ENCODE measurements at places on chromosomes 4 and X. TPM values are rescaled to one million over a fixed set of nuclear protein-coding genes. Genes with fewer than 3 reads are reported as not detected.

- DNase-seq, result no peak
Measured at GRCh38 chrX:134732152-134732551, 73.9 kb upstream of the PLAC1 start.

DNA sequence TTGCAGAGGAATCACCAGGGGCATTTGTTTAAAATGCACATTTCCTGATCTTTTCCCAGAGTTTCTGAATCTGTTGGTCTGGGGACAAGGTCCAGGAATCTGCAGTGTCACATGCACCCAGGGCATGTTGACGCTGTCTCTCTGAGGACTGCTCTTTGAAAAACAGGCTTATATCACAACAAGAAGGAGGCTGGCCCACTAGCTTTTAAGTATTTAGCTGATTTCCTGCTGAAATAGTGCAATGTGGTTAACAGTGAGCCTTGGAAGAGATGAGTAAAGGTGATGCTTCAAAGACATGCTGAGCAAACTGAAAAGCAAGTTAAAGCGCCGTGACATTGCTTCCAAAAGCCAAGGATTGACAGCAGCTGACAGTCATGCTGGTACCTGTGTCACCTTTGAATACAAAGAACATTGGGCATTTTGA lies 18.6 kb upstream of the SEPSECS start:
- DNase-seq, result peak; percentile 40

GRCh38 chr4:98345838-98346237 lies 84.7 kb downstream of the RAP1GDS1 start:
- DNase-seq, result no peak

- DNase-seq, result no peak
Measured at GRCh38 chrX:43881410-43882293, 598 bp downstream of the MAOB start.

DNA sequence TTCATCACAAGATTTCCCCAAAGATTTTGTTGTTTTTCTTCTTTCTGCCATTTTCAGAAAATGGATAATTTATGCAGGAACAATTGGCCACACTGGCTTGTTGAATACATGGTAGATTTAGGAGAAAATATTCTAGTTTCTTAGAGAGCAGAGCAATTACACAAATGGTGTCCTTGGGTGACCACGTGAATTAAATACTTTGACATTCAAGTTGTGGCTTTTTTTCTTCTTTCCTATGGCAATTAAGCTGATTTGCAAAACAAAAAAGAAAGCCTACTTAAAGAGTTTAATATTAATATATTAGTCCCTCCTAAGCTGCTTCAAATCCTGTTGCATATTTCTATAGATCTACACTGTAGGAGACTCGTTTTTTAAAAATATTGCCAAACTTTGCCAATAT lies 133.0 kb upstream of the HTR2C start:
- DNase-seq, result no peak

DNA sequence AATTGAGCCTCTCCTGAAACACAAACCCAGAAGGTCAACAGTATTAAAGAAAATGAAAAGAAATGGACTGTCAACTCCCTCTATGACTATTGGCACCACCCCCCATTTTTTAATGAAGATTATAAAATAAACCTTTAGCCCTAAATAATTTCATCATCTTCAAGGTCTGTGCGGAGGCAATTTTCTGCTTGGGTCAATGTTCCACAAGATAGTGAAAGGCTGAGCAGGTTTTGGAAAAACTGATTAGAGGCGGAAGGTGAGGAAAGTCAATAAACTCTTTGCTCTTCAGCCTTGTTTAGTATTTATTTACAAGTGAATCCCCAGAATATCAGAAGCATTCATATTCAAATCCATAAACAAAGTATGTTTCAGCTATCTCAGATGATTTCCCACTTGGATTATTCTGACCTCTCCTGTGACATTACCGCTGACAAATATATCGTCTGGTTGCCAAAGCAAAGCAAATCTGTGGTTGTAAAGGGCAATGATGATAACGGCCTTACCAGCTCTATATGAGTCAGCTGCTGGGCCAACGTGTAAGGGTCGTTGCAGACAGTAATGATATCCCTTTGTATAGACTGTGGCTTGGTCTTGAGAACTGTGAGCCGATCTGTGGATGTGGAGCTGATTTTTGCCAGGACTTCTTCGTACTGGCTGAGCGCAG lies 24.0 kb downstream of the RASGEF1B start:
- no peak for DNase-seq

- peak; percentile 48 for DNase-seq
Measured at GRCh38 chr4:83639849-83640493, 104.1 kb downstream of the GPAT3 start.

GRCh38 chr4:166091912-166092510 lies 219.0 kb downstream of the TLL1 start:
- no peak for DNase-seq

- DNase-seq, result peak; percentile 16
Measured at GRCh38 chr4:35925806-35926205, 318.5 kb downstream of the ARAP2 start.

- no peak for DNase-seq
Measured at GRCh38 chrX:150409486-150409885, 46.4 kb downstream of the MAMLD1 start.

DNA sequence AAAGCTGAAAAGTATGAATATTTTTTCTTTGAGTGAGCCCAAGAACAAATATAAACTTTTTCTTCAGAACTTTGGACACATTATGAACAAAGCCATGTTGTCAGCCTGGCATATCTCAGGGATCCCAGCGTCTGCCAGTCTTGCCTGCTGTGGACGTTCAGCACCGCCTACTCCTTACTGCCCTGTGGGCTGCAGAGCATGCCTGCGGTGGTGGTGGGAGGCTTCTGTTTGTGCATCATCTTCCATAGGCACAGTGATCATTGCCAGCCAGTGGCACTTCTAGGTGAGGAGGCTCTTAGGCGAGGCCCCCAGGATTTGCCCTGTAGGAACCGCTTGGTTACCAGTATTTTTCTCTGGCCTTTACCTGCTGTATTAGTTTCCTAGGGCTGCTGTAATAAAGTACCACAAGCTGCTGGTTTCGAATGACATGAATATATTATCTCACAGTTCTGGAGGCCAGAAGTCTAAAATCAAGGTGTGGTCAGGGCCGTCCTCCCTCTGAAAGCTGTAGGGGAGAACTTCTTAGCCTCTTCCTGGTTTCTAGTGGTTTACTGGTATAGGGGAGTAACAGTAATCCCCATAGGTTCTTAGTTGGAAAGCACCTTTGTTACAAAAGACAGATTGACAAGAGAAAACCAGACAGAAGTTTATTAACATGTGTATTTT lies 15.4 kb downstream of the ANXA3 start:
- no peak for DNase-seq

MUC7 gene
- total RNA-seq, result not detected

FAT1 gene
- total RNA-seq, result not detected

FATE1 gene
- not detected for total RNA-seq

PPP1R2C gene
- total RNA-seq, result not detected

TRPC3 gene
- total RNA-seq, result 1.0 TPM

FAM9B gene
- not detected for total RNA-seq
